Endothelial cell of umbilical vein (primary cell): ENCODE measurements at places on chromosomes 6 and 20. TPM values are rescaled to one million over a fixed set of nuclear protein-coding genes. Genes with fewer than 3 reads are reported as not detected.
A peak's percentile ranks its signal among the peaks of the same experiment; 100 is the strongest.

DNA sequence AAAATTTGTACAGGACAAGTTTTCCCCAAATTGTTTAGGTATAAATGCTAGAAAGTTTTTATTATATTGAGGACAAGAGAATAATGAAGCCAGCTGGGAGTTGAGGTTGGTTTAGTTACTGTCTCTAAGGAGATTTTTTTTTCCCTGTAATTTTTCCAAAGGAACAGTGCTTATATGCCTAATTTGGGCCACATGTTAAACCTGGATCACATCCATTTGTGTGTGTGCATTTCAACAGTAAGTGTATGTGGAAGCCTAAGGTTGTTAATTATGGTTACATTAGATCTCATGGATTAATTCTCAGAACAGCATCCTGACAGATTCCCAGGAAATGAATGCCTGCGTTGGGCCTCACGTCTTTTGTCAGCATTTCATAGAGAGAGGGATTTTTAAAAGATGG, 4.5 kb downstream of the IGF2R start:
- no peak overlapping the region for H3K27ac ChIP-seq
- H3K4me3 ChIP-seq = no peak overlapping the region
- no peak for DNase-seq

DNA sequence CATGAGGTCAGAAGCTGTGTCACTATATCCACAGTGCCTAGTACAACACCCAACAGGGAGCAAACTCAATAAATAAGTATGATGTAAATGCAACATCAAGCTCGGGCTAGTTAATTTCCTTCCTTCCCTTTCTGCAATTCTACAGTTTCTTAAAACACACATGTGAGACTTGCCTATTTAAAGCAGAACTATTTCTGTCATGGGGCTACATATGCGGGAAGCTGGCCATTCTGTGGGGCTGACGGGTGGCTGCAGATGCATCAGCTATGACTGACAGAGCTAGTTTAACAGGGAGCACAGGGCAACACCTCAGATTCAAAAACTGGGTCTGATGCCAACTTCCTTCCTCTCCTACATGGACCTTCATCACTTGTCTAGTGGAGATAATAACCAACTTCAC, 118.1 kb upstream of the ENPP5 start:
- peaks cover 31% of the 10 kb centered on the region for H3K4me1 ChIP-seq
- no peaks in the 10 kb centered on the region for H3K36me3 ChIP-seq
- H3K27ac ChIP-seq = no peak overlapping the region
- DNase-seq = no peak

DNA sequence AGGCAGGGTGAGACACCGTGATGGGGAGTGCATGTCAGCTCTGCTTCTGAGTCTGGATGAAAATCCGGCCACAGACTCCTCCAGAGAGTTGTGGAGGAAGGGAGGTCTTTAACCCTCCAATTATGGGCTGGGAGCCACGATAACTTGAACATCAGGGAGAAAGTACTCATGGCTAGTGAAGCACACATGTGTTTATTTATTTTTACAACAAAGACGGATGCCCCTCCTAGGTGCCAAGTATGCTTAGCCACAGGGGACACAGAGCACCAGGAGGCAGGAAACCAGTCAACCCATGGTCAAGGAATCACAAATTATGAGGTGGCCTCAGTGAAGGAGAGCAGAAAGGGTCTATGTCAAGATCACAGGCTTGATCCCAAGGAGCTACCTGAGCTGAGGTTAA, 54.1 kb downstream of the ZNF217 start:
- H3K36me3 ChIP-seq = no peaks in the 10 kb centered on the region
- no peak for DNase-seq
- H3K4me1 ChIP-seq = no peaks in the 10 kb centered on the region
- H3K27ac ChIP-seq = no peak overlapping the region
- H3K4me3 ChIP-seq = no peak overlapping the region
- no peaks in the 10 kb centered on the region for H3K27me3 ChIP-seq

- no peak for DNase-seq
- H3K27ac ChIP-seq = no peak overlapping the region
- H3K36me3 ChIP-seq = no peaks in the 10 kb centered on the region
- H3K4me1 ChIP-seq = no peaks in the 10 kb centered on the region
Measured at GRCh38 chr6:143155681-143156080, 95.0 kb downstream of the AIG1 start.

The DOP1A gene
- 12.3 and 14.2 TPM in 2 replicates for total RNA-seq

DNA sequence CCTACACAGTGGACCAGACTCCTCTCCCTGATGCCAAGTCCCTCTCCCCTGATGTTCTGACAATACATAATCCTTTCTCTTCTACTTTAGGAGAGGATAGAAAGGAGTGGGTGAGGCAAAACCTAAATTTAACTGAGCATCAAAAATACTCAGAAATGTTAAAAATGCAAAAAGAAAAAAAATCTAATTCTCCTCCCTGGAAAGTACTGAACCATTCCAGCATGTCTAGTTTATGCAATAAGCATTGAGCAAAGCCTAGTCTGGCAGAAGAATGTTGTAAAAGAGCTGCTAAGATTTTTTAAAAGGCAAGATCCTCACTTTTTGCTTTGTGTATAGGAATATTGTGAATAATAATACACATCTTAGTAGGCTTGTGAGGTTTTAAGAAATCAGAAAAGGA, 116.6 kb upstream of the STXBP5 start:
- no peak for DNase-seq
- no peaks in the 10 kb centered on the region for H3K4me1 ChIP-seq
- no peak overlapping the region for H3K27ac ChIP-seq
- no peaks in the 10 kb centered on the region for H3K36me3 ChIP-seq
- H3K27me3 ChIP-seq = no peaks in the 10 kb centered on the region

- no peaks in the 10 kb centered on the region for H3K27me3 ChIP-seq
- H3K36me3 ChIP-seq = no peaks in the 10 kb centered on the region
- H3K27ac ChIP-seq = peak overlapping the region; percentile 68
- peak; percentile 86 for DNase-seq
- no peak overlapping the region for H3K4me3 ChIP-seq
Measured at GRCh38 chr6:26286168-26286877, 78.7 kb upstream of the BTN3A2 start.

DNA sequence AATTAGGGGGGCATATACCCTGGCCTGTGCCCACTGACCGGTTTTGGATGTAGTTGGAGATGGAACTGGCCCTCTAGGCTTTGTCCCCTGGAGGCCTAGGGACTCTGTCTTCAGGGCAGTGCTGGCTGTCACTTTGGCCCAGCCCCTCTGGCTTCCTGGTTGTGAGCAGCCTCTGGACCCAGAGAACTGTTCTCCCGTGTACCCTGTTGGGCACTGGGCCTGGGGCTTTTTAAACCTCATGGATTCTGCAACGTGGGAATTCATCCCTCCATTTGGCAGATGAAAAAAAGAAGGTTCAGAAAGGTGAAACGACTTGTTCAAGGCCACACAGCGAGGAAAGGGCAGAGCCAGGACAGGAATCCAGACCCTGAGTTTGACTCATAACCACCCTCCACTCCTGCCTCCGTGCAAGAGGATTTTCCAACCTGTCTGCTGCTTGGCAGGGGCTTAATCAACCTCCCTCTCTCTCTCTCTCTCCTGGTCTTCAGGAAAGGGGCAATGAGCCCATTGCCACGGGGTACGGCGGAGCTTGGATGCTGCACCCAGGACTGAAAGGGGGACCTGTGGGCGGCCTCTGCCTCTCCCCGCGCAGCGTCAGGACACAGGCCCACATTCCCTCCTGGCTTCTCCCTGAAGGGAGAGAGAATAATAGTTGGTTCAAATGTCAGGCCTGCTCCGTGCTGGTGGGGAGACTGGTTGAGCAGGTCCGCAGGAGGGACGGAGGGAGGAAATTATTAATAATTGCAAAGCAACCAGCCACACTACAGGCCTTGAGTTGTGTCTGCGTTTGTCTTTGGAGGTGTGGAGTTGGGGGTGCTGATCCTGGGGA, 56.0 kb downstream of the CEBPB start:
- H3K36me3 ChIP-seq = no peaks in the 10 kb centered on the region
- no peak overlapping the region for H3K27ac ChIP-seq
- H3K4me1 ChIP-seq = no peaks in the 10 kb centered on the region
- DNase-seq = no peak
- peaks cover 10% of the 10 kb centered on the region for H3K27me3 ChIP-seq

The CST4 gene
- not detected in 2 replicates for total RNA-seq

DNA sequence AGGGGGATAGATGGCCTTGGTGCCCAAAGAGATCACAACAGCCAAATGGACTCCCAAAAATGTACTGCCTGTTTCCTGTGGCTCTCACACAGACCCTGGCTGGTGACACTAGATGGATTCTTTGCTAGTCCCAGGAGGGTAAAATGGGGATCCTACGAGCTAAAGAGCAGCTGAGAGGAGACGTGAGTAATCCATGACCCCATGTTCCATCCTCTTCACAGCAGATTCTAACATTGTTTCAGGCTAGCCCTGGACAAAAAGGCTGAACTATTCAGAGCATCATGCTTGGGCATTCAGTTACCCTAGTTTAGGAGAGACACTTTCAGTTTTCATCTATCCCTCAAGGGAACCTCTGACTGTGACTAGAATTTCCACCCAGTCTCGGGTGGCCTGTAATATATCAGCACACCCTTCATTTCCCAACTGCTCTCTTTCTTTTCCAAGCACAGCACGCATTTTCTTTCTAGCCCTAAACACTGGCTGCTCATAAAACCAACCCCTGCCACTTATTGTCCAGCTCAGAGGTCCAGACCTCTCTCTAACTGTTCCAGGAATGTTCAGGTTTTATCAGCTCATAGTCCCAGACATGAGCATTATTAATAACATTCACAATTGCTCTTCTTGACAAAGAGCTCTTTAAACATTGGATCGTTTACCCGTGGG, 48.5 kb downstream of the SLC22A1 start:
- no peaks in the 10 kb centered on the region for H3K27me3 ChIP-seq
- H3K4me1 ChIP-seq = no peaks in the 10 kb centered on the region
- H3K36me3 ChIP-seq = no peaks in the 10 kb centered on the region
- H3K4me3 ChIP-seq = no peak overlapping the region

DNA sequence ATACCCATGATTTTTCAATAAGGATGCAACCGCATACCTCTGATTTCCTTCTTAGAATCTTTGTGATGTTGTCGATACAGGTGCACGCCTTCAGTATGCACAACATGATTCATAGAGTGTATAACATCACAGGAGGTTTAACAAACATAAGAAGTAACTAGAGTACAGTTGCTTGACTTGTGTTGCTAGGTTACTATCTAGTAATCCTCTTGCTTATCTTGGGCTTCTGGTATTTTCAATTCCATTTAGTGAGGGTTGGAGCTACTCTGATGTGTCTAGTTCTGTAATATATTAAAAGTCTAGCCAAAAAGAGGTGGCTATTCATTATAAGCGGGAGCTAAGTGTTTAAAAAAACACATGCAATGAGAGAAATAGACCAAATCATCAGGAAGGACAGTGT, 85.5 kb upstream of the TENT5A start:
- no peaks in the 10 kb centered on the region for H3K36me3 ChIP-seq
- no peaks in the 10 kb centered on the region for H3K4me1 ChIP-seq
- H3K27ac ChIP-seq = no peak overlapping the region
- no peak for DNase-seq

The DCBLD1 gene
- 44.3 and 55.8 TPM in 2 replicates for total RNA-seq

The CD93 gene
- 346 and 413 TPM in 2 replicates for total RNA-seq

The ADGRF5 gene
- total RNA-seq = 37.9 and 50.0 TPM in 2 replicates

DNA sequence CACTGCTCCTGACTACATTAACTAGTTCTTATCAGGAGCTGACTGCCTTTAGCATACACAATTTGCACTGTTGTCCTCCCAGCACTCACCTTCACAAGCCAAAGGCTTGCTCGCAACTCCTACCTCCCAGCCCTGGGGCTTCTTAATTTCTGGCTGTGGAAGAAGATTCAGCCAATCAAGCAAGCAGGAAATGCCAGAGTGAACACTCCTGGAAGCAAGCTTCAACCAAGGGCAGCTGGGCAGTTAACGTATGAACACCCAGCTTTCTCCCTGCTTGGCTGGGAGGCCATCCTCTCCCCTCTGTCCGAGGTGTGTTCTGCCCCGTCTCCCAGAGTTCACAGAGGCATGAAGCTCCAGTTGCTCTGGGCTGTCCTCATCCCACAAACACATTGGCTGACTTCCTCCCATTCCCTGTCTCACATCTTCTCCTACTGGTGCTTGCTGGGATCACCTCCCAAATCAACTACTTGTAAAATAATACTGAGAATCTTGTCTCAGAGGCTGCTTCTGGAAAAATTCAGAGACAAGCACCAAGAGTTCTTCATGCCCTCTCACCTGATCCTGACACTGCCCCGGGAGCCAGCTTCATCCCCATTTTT, 15.3 kb upstream of the SRSF6 start:
- no peak overlapping the region for H3K4me3 ChIP-seq
- H3K27ac ChIP-seq = no peak overlapping the region
- no peaks in the 10 kb centered on the region for H3K4me1 ChIP-seq
- H3K27me3 ChIP-seq = no peaks in the 10 kb centered on the region
- no peaks in the 10 kb centered on the region for H3K36me3 ChIP-seq
- DNase-seq = no peak

DNA sequence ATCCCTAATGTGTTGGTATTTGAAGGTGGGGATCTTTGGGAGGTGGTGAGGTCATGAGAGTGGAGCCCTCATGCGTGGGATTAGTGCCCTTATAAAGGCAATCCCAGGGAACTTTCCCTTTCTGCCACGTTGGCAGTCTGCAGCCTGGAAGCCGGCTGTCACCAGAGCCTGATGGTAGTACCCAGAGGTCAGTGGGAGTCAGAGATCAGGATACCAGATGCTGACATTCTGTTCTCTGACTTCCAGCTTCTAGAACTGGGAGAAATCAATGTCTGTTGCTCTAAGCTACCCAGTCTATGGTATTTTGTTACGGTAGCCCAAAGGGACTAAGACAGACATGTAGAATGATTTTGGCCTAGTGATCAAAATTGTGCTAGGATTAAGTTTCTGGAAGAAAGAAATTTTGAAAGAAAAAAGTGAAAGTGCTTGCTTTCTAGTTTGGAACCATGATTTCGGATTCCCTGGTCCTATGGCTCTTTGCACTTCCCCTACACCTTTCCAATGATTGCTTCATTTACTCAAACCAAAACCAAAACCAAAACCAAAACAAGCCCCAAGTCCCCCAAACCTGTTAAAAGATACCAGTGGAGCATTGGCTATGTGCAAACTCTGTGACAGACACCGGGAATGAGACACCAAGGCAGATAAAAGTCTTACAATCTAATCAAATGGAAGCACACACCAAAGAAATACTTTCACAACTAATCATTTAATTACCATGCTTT, 173.7 kb upstream of the ZNF217 start:
- no peak for DNase-seq
- no peak overlapping the region for H3K4me3 ChIP-seq
- H3K36me3 ChIP-seq = no peaks in the 10 kb centered on the region
- no peaks in the 10 kb centered on the region for H3K4me1 ChIP-seq
- H3K27me3 ChIP-seq = no peaks in the 10 kb centered on the region
- H3K27ac ChIP-seq = no peak overlapping the region

DNA sequence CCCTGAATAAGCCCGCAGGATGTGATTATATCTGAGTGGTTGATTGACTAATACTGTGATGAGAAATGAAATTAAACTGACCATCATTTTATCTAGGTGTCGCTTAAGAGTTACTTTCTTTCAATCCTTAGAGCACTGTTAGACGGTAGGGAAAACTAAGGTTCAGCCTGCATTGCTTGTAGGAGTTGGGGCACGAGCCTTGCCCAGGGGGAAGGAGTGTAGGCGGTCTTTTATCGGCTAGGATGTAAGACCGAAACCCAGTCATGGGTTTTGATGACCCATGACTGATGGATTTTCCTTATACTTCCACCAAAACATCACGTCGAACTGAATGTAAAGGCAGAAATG, 392 bp upstream of the TASP1 start:
- H3K4me1 ChIP-seq = peaks cover 9% of the 10 kb centered on the region
- H3K36me3 ChIP-seq = no peaks in the 10 kb centered on the region
- DNase-seq = no peak
- peak overlapping the region; percentile 90 for H3K4me3 ChIP-seq

- DNase-seq = no peak
- H3K27me3 ChIP-seq = no peaks in the 10 kb centered on the region
- H3K27ac ChIP-seq = no peak overlapping the region
- peaks cover 3% of the 10 kb centered on the region for H3K36me3 ChIP-seq
Measured at GRCh38 chr20:63980317-63980805, 571 bp upstream of the PRPF6 start.
